Stimulated activated CD4-positive, alpha-beta T cell treated with anti-CD3 and anti-CD28 coated beads, Interleukin-12 subunit alpha, Interleukin-12 subunit beta, amount 100 ng/mL, for 48 hours (primary cell): ENCODE measurements at places on chromosomes 1 and 21.

DNA sequence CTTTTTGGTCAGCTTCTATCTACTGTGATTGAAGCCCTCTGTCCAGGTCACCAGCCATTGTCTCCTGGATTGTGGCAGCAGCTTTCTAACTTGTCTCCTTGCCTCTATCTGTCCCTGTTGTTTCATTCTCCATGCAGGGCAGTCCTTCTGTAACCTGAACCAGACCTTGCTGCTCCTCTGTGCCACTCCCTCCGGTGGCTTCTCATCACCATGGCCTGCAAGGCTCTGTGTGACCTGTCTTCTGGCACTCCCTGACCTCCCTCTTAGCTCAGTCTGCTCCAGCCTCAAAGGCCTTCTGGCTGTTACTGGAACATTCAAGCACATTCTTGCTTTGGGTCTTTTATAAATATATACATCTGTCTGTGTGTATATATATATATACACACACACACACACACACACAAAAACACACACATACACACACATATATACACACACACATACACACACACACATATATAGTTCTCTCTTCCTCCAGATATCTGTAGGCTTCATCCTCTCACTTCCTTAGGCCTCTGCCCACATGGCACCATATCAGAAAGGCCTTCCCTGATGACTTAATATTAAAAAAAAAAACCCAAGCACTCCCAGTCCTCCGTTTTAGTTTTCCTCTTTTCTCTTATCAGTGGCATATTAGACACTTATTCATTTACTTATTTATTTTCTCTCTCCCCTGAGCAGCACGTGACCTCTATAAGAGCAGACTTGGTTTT, 21.2 kb upstream of the JUN start:
- no peak for DNase-seq

DNA sequence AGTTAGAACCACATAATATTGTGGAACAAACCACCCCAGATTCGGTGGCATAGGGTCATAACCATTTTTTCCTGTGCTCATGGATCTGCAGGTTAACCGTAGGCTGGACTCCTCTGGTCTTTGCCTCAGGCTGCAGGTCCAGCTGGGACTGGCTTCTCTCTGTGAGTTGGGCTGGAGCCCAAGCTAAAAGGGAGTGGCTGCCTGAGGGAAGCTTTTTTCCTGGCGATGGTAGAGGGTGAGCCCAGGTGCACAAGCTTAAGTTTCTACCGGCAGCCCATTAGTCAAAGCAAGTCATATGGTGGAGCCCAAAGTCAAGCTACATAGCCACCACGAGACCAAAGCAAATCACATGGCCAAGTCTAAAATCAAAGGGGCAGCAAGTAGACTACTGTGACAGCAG, 13.8 kb downstream of the EPHX4 start:
- DNase-seq: no peak

DNA sequence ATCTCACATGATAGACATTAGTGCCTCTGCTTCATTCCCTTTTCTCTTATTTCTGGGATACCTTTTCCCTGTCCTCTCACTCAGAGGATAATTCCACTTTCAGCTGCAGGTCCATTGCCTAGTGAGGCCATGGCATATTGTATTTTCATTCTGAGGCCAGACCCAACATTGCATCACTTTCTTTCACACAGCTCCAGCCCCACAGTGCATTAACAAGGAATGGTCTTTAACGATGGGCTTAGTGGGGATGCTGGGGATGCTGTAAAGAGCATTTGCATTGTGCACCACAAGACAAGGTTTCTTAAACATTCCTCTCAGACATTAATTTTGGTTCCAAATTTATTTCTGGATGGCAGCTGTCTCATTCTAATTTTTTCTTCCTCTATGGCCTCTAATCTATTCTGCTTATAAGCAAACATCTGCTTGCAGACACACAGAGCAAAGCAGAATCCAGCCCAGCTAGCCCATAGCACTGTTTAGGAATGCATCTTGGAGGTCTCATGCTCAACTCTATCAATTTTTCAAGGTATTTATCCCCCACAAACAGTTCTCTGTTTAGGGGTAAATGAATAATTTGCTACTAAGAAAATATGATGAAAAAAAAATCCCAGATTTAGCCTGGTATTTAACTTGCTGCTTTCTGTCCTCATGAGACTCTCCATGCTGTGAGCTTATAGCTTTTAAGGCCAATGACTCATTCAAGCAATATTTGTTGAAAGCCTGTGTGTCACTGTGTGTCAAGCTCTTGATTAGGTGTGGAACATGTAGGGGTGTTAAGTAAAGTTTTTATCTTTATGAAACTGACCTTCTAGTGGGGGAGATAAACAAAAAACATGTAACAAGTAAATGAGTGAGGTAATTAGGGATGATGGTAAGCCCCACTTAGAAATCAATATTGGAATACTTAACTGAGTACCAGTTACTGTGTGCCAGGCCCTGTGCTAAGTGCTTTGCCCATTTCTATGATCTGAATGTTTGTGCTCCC, 44.5 kb upstream of the CCDC190 start:
- no peak for DNase-seq

DNA sequence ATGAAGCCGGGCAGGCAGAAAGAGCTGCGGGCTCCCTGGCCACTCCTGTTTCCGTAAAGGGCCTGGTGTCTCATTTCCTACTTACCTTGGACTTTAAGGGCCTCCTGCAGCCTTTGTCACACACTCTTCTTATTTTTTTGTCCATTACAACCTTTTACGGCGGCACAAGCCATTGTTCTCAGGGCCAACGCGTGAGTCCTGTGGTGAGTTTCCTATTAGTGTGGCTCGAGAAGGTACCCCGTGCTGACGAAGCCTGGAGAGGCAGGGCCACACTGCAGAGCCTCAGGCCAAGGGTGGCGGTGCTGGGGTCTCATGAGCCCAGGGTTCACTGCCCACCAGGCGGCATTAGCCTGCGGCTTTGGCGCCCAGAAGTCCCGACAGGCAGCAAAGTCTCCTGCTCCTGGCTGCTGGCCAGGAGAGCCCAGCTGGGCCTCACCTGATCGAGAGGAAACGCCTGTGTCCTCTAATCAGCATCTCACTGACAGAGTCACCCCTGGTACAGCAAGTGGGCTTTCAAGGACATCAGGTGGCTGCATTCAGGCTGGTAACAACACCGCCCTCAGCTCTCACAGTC, 62.0 kb downstream of the SIK1 start:
- DNase-seq: no peak

DNA sequence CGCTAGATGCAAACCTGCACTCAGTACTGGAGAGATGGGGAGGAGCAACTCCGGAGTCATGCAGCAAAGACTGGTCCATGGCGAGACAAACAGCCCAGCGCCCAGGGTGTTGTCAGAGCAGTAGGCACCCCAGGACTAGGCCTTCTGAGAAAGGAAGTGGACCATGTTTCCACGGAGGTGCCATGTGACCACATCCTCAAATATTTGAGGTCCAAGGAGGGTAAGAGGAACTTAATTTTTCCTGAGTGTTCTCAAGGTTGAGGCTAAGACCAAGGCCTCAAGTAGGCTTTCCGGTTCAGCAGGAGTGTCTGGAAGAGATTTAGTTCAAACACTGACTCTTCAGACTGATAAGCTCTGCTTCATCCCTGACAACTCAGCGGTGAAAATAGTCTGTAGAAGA, 186.2 kb downstream of the RHOU start:
- no peak for DNase-seq

- no peak for DNase-seq
Observed at GRCh38 chr1:224588515-224588914, 27.6 kb upstream of the CNIH3 start.

GRCh38 chr1:222026280-222026679, 284.4 kb upstream of the DUSP10 start:
- no peak for DNase-seq

DNA sequence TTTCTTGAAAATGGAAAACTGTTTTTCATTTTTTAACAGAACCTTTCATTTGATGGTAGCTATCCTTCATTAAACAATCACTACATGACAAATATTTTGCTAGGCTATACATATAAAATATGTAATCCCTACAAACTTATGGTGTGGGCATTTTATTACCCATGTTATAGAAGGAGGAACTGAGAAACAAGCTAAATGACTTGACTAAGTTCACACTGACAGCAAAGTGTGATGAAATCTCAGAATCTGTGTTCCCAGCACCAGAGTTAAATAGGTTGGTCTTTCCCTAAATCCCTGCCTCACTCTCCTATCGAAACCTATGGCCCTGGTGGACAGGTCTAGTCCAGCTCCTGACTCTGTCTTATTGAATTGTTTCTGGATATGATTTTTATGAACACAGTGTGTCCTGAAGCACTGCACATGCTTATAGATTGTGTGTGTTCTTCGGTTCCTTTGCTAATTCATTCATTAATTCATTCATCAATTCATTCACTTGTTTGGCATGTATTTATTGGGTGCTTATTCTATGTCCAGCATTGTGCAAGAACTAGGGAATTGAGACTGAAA, 301.0 kb downstream of the GRIK1 start:
- no peak for DNase-seq

DNA sequence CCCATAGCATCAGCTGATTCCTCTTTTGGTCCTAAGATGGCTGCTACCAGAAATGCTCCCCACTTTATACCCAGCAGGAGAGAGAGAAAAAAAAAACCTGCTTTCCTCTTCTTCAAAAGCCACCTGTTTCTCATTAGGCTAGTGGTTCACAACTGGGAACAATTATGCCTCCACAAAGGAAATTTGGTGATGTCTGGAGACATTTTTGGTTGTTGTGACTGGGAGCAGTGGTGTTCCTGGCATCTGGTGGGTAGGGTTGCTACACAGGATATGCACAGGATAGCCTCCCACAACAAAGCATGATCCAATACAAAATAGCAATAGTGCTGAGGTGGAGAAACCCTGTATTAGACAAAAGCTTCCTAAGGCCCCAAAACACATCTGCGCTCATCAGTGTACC, 38.5 kb upstream of the SGIP1 start:
- no peak for DNase-seq

DNA sequence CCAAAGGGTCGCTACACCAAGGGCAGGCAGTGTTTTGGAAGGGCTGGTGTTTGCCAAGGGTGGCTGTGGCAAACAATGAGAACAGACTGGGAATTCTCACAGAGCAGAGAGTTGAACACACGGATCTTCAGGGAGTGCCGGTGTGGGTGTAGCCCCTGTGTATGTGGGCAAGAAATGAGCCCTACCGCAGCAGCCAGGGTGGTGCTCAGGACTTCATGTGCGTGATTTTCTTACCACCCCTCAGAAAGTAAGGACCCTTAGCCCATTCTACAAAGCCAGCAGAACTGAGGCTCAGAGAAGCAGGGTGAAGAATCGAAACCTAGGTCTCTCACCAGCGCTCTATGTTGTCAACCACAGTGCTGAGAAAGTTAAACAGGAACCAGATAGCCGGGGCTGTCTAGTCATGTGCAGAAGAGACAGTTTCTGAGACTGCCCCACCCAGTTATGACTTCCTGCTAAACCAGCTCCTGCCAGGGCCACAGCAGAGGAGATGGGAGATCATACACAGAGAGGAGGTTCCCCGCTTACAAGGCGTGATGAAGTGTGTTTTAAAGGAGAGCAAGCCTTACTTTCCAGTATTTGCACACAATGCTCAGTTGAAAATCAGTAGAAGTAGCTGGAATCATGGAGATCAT, 21.9 kb upstream of the MORC3 start:
- DNase-seq: peak; percentile 45

DNA sequence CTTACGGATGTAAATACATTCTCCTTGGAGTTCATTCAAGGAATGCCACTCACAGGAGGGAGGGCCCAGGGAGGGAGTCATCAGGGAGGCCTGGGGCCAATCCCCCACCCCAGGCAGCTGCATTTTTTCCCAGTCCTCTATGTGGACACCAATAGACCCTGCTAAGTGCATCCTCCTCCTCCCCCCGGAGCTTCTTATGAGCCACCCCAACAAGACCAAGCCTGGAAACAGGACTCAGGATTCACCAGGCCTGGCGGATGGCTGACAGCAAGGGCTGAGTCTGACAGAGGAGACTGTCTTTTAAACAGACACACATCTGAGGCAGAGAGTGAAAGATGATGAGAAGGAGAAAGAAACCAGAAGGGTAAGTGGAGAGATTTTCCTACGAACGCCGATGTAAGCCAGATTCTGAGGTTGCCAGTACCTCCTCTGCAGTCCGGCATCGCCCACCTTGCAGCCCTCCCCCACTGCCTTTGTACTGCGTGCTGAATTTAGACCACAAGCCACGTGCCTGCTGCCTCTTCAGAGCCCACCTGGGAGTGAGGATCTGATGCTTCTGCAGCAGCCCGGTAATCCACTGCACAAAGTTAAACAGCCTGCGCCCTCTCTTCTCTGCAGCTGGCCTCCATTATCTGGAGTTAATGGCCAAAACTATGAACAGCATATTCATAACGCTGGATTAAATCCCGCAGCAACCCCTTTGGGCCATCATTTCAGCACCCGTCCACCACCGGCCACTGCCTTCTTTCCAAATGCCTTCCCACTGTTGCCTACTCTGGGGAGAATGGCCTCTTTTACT, 17.6 kb upstream of the SFPQ start:
- no peak for DNase-seq

GRCh38 chr1:25727635-25728286, 72.2 kb upstream of the SELENON start:
- DNase-seq: no peak

GRCh38 chr1:74771913-74772515, 39.1 kb downstream of the TYW3 start:
- peak; percentile 25 for DNase-seq

GRCh38 chr1:99472893-99473292, 173.0 kb upstream of the PALMD start:
- no peak for DNase-seq

- no peak for DNase-seq
Observed at GRCh38 chr1:31669786-31670592, 25.3 kb upstream of the PEF1 start.

DNA sequence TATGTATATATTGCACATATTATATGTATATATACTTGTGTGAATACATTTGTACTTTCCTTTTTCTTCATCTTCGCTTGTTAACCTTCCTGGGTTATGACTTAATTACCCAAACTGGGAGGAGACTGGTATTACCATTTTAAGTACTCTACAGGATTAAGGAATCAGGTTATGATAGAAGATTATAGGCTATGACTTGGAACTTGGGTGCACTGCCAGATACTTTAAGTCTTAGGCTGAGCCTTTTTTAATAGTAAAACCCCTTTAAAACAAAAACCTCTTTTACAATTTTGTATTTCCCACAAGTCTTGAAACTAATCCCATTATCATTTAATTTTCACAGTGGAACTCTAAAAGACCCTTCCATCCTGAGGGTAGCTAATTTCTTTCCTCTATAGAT, 6.0 kb downstream of the BRWD1 start:
- no peak for DNase-seq

DNA sequence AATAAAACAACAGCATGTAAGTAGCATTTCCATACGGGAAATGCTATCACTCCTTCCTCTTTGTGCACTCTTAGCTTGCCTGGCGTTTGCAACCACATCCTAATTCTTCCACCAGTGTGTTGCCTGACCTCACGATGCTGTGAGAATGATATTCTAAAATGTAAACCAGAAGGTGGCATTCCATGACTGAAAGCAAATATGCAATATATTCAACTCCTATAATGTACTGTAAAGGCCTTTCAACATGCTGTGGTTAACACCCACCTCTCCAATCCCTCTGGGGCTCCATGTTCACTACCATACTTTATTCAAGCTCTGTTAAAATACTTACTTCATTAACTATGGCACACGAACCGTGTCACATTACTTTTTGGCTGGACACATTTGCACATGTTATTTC, 420.6 kb upstream of the DEPDC1 start:
- no peak for DNase-seq

- DNase-seq: no peak
Observed at GRCh38 chr1:234111458-234112142, 207.1 kb downstream of the SLC35F3 start.
